ENCODE measurements at places on chromosomes 2 and 18.

- DNase-seq, result no peak
Observed at GRCh38 chr2:190177249-190178040, 114.9 kb upstream of the MSTN start.

GRCh38 chr2:203328760-203329540 lies 756 bp downstream of the ABI2 start:
- no peak for DNase-seq

DNA sequence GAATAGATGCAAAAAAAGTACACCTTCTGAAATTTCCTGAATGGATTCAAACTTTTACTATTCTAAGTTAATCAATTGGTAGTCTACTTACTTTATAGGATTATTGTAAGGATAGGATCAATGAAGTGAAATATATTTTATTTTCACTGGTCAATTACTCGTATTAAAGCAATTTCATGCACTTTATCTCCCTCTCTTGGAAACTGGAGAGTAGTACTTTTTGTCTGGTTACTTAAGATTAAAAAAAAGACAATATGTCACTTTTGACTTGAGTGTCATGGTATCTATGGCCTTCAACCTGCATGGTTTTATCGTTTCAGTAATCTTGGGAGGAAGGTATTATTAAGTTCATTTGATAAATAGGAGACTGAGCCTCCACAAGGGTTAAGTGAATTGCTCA lies 1.0 kb upstream of the KYNU start:
- DNase-seq, result no peak

- DNase-seq, result no peak
Observed at GRCh38 chr2:240649331-240649730, 24.1 kb downstream of the GPR35 start.

DNA sequence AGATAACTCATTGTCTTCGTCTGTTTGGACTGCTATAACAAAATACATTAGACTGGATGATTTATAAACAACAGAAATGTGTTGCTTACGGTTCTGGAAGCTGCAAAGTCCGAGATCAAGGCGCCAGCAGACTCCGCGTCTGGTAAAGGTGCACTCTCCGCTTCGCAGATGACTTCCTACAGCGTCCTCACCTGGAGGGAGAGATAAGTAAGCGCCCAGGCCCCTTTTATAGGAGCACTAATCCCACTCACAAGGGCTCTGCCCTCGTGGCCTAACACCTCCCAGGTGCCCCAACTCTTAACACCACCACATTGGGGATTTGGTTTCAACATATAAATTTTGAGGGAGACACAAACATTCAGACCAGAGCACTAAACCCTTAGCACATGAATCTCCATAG lies 51.3 kb downstream of the SERTAD2 start:
- DNase-seq, result no peak

GRCh38 chr2:45005261-45006002 lies 3.8 kb downstream of the SIX2 start:
- no peak for DNase-seq

- DNase-seq, result no peak
Observed at GRCh38 chr2:59339837-59340207, 1098.7 kb upstream of the FANCL start.

- no peak for DNase-seq
Observed at GRCh38 chr2:8605351-8606065, 76.3 kb upstream of the ID2 start.

DNA sequence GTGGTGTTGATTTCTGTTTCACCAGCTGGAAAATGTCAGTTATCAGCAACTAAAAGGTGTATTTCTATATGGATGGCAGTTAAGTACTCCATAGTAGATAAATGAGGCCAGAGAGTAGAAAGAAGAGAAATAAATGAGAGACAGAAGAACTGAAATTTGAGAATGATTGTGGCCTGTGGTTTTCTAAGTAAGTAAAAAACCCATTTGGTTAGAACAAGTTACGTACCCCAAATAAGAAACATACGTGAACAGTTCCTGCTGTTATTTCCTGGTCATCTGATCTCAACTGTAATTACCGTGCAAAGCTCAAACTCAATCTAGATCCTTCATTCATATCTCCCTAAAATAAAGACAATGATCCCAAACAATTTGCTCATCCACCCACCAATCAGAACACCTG lies 181.3 kb downstream of the PID1 start:
- no peak for DNase-seq

DNA sequence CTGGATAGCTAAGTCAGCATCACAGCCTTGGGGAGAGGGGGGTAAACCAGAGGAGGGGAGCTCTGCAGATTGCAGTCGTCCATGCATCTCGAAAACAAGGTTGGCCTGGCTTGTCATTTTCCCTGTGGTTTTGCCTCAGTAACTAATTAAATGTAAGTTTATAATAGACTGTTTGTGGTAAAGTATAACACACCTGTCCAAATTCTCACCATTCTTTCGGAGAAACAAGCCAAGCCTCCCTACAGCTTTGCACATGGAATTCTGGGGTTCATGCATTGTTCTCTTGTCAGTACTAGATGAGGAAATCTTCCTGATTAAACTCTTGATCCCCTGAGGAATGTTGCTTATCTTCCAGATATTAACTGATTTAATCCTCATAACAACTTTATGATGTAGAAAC lies 1065.2 kb upstream of the FAM98A start:
- no peak for DNase-seq

GRCh38 chr2:40556293-40556692 lies 104.4 kb upstream of the SLC8A1 start:
- DNase-seq, result no peak

DNA sequence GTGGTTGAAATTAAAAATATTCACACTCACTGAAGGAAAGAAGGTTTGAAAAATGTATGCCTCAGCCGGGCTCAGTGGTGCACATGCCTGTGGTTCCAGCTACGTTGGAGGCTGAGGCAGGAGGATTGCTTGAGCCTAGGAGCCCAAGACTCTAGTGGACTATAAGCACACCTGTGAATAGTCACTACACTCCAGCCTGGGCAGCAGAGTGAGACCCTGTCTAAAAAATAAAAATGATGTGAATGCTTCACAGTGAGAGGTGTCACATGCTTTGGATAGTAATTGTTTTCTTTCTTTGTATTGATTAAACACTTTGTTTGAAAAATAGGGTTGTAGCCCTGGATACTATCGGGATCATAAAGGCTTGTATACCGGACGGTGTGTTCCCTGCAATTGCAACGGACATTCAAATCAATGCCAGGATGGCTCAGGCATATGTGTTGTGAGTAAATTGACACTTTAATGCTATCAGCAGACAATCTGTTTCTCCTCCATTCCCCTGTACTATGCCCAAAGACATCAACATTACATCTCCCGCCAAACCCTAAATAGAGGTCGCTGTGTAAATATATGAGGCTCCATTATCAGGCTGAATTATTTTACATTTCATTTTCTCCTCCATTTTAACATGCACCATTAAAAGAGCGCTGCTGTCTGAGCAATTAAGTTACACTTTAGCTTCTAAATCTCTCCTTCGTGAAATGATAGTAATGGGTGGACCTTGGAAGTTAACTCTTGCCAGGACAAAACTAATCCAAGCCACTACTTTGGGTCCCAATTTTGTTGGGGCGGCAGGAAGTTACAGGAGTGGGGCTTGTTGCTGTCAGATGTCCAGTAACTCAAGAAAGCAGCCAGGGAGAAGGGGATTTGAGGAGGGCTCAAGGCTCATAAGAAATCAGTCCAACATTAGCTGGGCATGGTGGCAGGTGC lies 138.3 kb upstream of the TTC39C start:
- no peak for DNase-seq

DNA sequence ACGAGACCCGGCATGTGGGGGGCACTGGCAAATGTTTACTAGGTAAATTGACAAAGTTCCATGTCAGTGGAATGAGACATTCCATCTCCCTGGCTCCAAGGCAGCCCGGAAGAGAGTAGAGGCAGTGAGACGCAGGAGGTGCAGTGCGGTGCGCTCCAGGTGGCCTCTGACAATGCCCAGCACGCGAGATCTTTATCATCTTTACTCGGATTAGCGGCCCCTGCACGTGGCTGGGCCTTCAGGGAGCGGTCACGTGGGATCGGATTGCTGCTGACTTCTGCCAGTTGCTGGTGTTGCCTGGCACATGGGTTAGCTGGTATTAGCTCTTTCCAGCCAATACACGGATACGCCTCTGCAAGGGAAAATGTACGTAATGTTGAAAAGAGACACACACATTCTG lies 151.2 kb upstream of the ALKAL2 start:
- DNase-seq, result no peak

- DNase-seq, result no peak
Observed at GRCh38 chr2:173831312-173832229, 133.6 kb downstream of the SP3 start.

GRCh38 chr2:209614690-209615369 lies 156.8 kb upstream of the UNC80 start:
- no peak for DNase-seq

- no peak for DNase-seq
Observed at GRCh38 chr18:37392648-37393047, 172.9 kb downstream of the CELF4 start.

DNA sequence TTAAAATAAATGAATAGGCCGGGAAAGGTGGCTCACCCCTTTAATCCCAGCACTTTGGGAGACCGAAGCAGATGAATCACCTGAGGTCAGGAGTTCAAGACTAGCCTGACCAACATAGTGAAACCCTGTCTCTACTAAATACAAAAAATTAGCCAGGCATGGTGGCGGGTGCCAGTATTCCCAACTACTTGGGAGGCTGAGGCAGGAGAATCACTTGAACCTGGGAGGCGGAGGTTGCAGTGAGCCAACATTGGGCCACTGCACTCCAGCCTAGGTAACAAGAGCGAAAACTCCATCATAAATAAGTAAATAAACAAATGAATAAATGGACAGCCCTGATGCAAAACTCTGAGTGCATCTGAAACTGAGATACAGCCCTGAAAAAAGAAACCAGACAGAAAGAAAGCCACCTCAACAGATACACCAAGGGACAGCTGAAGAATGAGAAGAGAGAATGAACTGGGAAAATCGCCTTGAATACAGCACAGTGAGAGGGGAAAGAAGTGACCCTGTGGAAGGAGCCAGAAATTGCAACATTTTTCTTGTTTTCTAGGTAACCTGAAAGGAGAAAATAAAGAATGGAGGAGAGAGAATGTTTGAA lies 64.4 kb downstream of the TRABD2A start:
- no peak for DNase-seq

GRCh38 chr2:197793456-197793855 lies 8.3 kb upstream of the BOLL start:
- no peak for DNase-seq

DNA sequence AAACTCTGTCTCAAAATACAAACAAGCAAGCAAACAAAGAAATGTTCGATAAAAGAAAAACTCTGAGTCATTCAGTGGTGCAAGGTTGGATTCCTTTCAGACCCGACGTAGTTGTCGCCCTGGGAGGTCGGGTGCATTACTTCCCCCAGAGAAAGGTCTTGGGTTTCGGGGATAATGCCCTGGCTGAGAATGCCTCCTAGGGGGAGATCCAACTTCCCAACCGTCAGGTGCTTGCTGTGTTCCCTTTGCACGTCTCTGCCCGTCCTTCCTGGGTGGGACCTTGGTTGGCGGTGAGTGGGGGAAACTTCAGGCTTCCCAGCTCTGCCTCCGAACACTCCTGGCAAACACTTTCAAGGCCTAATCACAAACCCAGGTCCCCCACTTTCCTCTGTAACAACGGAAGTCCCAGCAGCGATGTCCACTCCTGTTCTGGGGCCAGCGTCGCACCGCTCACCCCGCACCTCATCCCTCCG lies 609 bp downstream of the TPGS2 start:
- DNase-seq, result no peak

- DNase-seq, result no peak
Observed at GRCh38 chr2:207863345-207863744, 93.6 kb upstream of the FZD5 start.

DNA sequence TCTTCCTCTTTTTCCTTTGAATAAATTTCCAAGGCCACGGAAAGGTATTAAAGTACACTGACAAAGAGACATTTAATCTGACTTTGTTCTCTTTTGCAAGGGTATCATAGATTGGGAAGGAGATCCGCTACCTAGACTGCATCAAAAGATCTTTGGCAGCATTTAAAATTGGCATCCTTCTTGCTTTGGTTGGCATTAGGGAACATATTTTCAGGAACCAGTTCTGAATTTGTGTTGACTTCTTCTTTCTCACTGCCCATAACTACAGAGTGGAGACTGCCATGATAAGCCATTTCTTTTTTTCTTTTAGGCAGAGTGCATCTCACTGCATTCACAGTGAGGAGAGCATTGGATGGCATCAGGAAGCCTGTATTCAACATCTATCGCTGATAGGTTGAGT lies 83.4 kb downstream of the DOCK10 start:
- DNase-seq, result no peak

- no peak for DNase-seq
Observed at GRCh38 chr18:56034949-56035348, 447.0 kb upstream of the TCF4 start.

GRCh38 chr2:85310330-85310729 lies 17.5 kb downstream of the TGOLN2 start:
- no peak for DNase-seq

DNA sequence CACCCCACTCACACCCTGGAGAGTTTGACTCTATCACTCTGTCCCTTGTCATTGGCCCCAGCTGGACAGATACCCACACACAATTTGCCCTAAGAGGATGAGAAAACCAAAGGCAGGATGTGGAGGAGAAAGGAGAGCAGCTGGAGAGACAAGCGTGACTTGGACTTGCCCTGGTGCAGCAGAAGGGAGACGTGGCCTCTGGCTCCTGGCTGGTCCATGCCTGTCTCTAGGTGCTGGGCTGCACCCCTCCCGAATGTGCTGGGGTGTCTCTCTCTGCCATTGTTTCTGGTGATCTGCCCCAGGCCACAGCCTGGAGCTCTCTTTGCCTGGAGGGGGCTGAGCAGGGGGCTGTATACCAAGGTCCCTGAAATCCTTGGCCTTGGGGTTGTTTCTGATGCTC lies 88.7 kb upstream of the HDAC4 start:
- no peak for DNase-seq

GRCh38 chr2:75162897-75163296 lies 36.4 kb downstream of the TACR1 start:
- DNase-seq, result no peak

GRCh38 chr2:176471949-176472348 lies 202.7 kb downstream of the MTX2 start:
- DNase-seq, result no peak

- no peak for DNase-seq
Observed at GRCh38 chr18:45330170-45330594, 285.1 kb upstream of the SLC14A2 start.

DNA sequence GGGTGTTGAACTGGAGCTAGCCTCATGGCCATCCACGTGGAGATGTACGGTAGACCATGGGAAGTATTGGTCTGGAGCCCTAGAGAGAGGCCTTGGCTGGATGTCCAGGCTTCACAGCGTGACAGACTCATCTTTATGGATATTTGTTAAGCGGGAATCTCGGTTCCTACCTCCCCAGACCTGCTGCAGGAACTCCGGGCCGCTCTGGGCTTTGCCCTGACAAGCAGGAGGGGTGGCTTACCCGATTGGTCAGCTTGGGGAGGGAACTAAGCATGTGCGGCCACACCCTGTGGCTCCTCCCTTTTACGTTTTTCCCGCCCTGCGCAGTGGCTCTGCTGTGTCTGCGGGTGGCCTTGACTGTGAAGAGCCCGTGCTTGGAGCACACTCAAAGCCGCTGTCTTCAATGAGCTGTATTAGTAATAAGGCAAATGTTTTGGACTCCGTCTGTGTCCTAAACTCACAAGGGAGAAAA lies 52.3 kb downstream of the PAPOLG start:
- DNase-seq, result no peak

- DNase-seq, result no peak
Observed at GRCh38 chr2:109607766-109608165, 6.0 kb downstream of the SEPTIN10 start.

- DNase-seq, result no peak
Observed at GRCh38 chr2:74502147-74502719, 2.8 kb upstream of the LBX2 start.
